ENCODE measurements at places on chromosomes 3 and 15. TPM values are rescaled to one million over a fixed set of nuclear protein-coding genes. Genes with fewer than 3 reads are reported as not detected.
A peak's percentile ranks its signal among the peaks of the same experiment; 100 is the strongest.

THSD4 gene
- 76.4 TPM for total RNA-seq

MKRN2OS gene
- total RNA-seq = not detected

GRCh38 chr3:15470849-15471248 lies 43.5 kb downstream of the EAF1 start:
- DNase-seq = no peak

DNA sequence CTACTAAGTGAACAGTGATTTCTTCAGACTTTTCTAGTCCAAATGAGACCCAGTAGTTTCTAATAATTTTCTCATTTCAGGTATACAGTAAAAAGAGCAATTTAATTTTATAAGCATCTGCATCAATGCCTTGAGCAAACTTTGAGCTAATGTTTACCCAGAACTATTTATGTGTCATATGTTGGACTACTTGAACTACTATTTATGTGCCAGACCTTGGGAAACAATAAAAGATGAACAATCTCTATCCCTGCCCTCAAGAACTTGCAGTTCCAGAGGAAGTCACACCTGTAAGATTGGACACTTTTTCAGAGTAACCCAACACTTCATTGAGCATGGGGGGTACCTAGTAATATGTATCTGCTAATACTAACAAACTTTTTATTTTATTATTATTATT lies 2.3 kb upstream of the UBE3A start:
- no peak for DNase-seq

DNA sequence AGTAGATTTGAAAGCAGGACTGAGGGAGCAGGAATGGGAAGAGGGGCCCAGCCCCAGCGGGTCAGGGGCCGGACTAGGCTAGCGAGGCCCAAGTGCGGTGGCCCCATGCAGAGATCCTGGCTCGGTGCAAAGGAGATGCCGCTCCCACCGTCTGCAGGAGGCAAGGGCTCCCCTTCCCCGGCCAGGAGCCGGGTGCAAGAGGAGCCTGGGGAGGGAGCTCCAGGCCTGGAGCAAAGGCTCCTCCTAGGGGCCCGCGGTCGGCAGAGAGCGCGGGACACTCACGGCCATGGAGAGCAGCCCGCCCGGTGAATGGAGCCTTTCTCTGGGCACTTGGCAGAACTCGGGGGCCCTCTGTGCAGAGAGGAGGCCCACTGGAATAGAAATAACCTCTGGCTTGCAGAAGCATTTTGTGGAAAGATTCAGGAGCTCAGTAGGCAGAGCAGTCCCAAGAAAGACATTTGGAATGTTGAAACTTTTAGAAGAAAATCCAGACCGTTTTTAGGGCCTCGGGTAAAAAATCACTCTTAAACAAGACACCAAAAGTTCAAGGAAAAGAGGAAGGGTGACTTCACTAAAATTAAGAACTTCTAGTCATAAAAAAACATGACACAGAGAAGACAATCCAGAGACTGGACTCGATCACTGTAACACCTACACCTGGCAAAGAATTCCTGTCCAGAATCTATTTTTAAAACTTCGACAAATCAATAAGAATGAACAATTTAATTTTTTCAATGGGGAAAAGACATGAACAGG lies 43.0 kb upstream of the USP3 start:
- DNase-seq = no peak

GRCh38 chr3:167113035-167113830 lies 266.9 kb downstream of the ZBBX start:
- DNase-seq = no peak

DNA sequence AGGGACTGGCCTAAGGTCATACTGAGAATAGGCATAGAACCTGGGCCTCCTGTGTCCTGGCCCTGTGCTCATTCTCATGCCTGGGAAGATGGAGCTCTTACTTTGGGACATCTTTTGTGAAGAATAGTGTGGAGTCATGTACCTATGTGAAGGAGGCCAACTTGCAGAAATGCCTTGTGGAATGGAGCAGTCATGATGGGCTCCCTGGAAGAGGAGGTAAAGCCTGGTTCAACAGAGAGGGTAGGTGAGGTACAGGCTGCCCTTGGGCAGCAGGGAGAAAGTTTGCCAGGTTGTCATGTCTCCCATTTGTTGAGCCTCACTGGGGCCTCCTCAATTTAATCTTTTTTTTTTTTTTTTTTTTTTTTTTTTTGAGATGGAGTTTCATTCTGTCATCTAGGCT lies 18.1 kb downstream of the MAPKAPK3 start:
- no peak for DNase-seq

GRCh38 chr3:5205165-5205941 lies 17.8 kb downstream of the EDEM1 start:
- no peak for DNase-seq

FAM107A gene
- not detected for total RNA-seq

DNA sequence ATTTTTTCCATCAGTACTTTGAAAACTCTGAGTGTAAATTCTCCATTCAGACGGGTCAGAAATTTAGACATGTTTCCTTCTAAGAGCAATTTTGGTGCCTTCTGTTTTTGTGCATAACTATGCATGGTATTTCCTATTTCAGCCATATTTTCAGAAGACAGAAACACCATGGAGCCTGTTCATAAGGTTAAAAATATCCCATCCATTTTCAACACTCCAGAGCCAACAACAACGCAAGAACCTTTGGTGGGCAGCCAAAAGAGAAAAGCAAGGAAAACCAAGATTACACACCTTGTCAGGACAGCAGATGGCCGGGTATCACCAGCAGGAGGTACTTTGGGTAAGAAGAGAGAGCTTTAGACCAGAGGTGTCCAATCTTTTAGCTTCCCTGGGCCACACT lies 275.6 kb downstream of the BBX start:
- peak; percentile 45 for DNase-seq

GRCh38 chr15:58773024-58773423 lies 1.9 kb downstream of the MINDY2 start:
- no peak for DNase-seq

DNA sequence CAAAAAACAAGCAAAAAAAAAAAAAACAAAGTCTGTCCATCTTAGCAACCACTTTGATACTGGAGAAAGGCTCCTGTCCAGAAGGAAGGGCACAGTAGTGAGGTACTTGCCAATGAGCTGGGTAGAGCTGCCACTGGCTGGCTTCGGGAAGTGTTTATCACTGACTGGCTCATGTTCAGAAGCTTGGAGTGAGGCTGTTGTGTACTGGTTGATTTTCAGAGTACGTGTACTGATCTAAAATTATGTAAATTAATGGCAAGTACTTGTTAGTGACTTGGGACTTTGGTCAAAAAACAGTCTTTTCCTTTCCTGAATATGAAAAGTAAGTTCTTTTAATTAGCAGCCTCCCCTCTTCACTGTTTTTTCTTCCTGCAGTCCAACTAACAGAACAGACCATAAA lies 979 bp upstream of the ZNF621 start:
- no peak for DNase-seq

- DNase-seq = peak; percentile 69
These were observed 65.6 kb downstream of the ABTB1 start for GRCh38 chr3:127738192-127738840.

DNA sequence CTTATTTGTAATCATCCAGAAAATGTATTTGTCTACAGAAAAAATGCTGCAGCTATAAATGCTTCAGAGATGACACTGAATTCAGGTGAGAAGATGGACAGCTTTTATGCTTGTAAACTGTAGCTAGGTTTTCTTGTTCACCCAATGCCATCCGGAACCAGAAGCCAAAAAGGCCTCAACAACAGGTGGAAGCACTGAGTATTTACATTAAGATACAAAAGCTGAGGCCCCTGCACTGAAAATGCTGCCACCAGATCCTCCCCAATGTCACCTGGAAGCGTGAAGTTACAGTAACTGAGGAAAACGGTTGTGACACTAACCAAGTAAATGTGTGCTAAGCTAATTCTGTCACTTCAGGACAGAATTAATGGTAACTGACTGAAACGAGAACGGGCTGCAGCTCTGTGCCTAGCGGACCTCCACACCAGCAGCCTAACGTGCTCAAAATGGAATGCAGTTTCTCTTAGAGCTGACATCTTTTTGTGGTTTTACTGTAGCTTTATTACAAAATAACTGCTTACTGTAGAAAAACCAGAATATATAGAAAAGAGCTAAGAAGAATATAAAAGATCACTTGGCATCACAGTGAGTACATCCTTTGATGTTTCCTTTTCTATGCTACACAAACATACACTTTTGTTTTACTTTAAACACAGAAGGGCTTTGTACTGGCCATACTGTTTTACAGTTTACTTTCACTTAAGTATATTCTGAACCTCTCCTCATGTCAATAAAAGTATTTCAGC lies 7.6 kb downstream of the CHSY1 start:
- DNase-seq = peak; percentile 66

GPR87 gene
- 0.43 TPM for total RNA-seq

DNA sequence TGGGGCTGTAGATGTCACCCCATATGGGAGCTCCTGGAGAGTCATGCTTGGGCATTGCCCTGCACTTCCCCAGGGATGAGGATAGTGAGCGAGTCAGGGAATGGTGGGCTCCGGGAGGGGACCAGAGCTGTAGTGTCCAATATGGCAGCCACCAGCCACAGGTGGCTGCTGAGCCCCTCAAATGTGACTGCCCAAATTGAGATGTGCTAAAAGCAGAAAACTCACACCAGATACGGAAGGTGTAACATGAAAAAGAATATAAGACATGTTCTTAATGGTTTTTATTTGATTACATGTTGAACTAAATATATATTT lies 31.7 kb downstream of the GRIP2 start:
- DNase-seq = no peak

DNA sequence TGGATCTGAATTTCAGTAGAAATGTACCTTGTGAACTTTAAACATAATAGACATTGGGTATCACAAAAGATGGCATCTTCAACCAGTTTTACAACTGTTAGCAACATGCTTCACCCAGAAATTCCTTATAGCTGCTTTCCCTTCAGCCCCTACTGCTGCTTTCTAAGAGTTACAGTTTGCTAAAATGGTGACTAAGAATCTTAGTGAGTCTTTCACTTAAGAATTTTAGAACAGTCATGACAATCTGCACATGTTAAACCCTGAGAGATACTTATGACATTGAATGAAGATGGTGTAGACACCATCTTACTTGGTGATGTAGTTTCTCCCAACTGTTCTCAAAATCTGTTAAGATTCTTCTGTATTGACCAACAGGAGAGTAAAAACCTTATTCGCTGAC lies 129.7 kb upstream of the UBE2E1 start:
- DNase-seq = no peak

ITIH1 gene
- not detected for total RNA-seq

DNA sequence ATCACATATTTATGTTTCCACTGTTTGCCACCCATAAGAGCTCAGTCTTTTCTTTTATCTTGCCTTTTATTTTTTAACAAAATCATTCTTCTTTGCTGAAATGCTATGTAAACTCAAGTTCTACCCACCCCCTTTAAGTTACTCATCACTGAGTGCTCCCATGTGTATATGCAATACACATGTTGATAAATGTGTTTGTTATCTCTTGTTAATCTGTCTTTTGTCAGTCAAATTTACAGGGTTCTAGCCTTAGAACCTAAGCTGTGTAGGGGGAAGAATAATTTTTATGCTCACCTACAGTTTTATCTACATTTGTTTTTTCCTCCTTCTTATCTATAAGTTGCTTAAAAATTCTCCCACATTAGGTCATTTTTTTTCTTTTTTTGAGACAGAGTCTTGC lies 1195.9 kb downstream of the ROBO2 start:
- DNase-seq = no peak

DNA sequence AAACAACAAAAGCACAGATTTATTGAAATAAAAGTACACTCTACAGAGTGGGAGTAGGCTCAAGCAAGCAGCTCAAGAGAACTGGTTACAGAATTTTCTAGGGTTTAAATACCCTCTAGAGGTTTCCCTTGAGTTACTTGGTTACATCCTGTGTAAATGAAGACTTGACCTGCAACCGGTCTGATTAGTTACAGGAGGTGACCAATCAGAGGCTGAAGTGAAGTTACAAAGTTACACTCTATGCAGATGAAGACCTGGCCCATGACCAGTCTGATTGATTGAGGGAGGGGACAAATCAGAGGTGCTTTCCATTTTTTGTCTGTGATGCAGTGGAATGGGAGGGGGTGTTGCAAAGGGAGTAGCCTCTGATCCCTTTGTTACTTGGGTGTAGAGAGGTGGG lies 723.4 kb downstream of the ZPLD1 start:
- no peak for DNase-seq

VPS13C gene
- total RNA-seq = 80.9 TPM

OR5H1 gene
- total RNA-seq = not detected

ST3GAL6 gene
- 5.2 TPM for total RNA-seq

NRROS gene
- 0.32 TPM for total RNA-seq

GRCh38 chr3:178480274-178480673 lies 56.0 kb upstream of the KCNMB2 start:
- no peak for DNase-seq

- no peak for DNase-seq
These were observed 104.2 kb downstream of the AGBL1 start for GRCh38 chr15:86183596-86184491.

GRCh38 chr15:77145370-77145769 lies 74.5 kb upstream of the TSPAN3 start:
- DNase-seq = no peak

SLC12A1 gene
- total RNA-seq = not detected

STAC gene
- total RNA-seq = 0.32 TPM

DNA sequence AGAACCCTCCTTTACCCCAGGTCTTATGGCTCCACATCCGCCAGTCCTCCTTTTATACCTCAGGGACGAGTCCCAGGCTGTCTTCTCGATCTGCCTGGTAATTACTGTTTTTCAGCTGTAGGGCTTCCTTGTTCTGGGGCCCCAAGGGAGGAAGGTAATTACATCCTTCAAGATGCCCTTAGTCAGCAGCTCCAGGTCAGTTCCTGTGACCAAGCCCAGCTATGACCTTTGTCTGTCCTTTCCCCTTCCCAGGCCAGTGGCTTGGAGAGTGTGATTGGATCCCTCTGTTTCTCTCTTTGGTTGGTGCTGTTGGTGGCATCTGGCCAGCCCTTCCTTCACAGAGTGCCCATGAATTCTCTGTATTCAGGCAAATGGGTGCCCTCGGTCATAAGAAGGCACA lies 92.6 kb downstream of the AAGAB start:
- no peak for DNase-seq

DNA sequence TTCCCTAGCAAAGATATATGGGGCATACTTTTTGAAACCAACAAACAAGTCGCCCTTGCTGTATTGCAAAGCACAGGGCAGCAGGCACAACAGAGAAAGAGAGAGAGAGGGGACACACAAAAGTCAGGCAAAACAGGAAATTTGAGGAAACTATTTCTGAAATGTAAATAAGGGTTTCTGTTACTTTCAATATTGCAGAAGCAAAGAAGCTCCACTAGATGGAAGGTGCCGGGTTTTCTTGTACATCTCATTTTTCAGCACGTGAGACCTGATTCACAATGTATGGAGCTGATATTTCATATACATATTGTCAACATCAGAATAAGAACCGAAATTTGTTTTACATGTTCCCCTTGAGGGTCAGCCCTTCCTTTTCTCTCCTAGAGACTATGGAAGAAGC lies 127.4 kb downstream of the FOXP1 start:
- peak; percentile 28 for DNase-seq

GRCh38 chr15:90929246-90930019 lies 2.9 kb downstream of the HDDC3 start:
- DNase-seq = no peak

GRCh38 chr15:31435261-31435911 lies 108.8 kb downstream of the KLF13 start:
- peak; percentile 90 for DNase-seq

GRCh38 chr15:87450314-87450713 lies 806.2 kb downstream of the NTRK3 start:
- no peak for DNase-seq

UBP1 gene
- 70.9 TPM for total RNA-seq

Measured in fibroblast of villous mesenchyme (primary cell).